Upper lobe of left lung (tissue), 6 donors: ENCODE measurements at places on chromosomes 11 and 22. TPM values are rescaled to one million over a fixed set of nuclear protein-coding genes. Genes with fewer than 3 reads are reported as not detected.

DNA sequence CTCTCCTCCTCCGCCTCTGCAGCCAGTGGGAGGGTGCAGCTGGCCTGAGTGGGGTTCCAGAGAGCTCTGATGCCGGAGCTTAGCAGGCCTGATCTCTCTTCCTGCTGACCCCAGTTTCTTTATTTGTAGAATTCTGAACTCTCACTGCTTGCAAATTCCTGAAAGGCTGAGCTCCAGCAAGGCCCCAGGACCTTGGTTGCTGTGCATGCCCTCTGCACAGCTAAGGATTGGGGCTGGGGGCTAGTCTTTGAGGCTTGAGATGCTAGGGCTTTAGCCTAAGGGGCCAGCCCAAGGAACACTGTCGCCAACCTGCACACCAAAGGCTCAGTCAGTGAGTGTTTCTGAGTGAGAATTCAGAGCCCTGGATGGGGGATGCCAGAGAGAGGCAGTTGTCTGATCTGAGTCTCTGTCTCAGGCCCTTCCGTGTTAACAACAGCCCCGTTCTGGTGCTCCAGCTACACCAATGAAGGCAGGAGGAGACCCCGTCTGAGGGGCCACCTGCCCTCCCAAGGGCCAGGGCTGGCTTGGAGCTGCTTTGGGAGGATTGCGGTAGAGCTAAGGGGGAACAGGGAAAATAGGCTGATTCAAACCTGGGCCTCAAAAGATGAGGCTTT lies 106.0 kb upstream of the LMO1 start:
- no peak for DNase-seq

DNA sequence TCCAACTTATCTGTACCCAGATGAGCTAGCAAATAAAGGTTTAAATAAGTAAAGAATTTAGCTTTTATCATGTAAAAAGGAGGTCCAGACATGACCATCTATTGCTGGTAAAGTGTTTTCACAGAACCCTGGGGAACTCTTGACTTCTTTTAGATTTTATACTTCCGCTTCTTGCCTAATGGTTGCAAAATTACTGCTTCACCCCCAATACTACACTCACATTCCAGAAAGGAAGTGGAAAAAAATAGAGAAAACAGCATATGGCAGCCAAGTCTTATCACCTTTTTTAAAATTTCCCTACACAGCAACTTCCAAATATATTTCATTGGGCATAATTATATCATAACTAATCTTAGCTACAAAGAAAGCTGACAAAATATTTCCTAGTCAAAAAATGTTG lies 12.1 kb downstream of the BBOX1 start:
- no peak for DNase-seq

DNA sequence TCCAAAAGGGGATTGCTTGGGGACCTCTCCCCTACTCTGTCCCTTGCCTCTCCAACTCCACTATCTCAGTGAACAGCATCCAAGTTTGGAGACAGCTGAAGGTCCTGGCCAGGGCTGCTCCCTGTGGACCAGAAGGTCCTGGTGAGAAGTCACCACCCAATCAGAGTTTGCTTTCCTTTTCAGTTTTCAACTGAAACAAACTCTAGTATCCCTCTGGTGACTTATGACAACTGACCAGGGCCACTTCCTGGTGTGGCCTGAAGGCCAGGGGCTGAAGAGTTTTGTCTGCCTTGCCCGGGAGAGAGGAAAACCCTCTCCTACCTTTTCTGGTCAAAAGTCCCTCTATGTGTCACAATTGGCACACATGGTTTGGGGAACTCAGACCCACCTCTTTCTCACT lies 5.1 kb downstream of the JAML start:
- no peak for DNase-seq

GRCh38 chr11:3203221-3204043 lies 15.2 kb downstream of the MRGPRG start:
- DNase-seq, result peak; percentile 78

DNA sequence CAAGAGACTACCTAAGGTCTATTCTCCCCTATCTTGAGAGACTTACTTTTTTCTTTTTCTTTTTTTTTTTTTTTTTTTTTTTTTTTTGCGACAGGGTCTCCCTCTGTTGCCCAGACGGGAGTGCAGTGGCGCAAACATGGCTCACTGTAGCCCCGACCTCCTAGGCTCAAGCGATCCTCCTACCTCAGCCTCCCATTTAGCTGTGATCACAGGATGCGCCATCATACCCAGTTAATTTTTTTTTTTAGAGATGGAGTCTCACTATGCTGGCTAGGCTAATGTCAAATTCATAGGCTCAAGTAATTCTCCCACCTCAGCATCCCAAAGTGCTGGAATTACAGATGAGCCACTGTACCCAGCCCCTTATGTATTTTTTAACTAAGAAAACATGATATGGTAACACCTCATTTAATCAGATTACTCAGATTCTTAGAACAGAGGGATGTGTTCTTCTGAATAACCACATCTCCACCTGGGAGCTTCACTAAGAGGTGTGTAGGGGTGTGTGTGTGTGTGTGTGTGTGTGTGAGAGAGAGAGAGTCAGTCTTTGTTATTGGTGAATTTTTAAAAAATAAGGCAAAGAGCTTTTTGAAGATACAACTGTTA lies 102.9 kb downstream of the USP35 start:
- DNase-seq, result no peak

DNA sequence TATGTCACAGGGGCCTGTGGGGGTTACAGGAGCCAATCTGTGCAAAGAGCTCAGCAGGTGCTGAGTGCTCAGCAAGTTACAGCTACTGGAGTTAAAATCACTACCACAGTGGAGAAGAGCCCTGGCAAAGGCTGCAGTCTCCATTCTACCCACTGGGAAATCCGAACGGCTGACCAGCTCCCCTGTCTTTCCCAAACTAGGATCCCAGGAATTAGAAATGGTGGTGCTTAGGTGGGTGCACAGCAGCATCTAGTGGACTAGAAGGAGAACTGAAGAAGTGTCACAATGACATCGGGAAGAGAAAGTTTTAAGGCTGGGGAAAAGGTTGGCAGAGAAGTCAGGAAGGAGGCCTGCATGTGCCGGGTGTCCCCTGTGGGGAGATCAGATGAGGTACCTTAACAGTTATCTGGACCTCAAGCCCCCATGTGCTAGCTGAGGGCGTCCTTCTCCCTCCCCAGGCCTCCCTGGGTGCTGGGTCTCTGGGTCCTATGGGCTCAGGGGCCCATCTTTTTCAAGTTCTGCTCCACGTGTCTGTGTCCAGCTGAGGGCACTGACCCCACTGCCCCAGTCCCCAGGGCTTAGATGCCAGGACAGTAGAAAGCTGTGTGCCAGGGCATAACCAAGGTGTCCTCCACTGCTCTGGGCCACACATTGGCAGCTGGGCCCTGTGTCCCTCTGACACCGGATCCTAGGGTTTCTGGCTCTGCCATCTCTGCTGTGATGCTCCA lies 1.9 kb downstream of the PIWIL3 start:
- DNase-seq, result no peak

- DNase-seq, result no peak
These were observed 328.2 kb downstream of the TTC28 start for GRCh38 chr22:28351476-28351875.

- DNase-seq, result no peak
These were observed 5.9 kb downstream of the TOM1 start for GRCh38 chr22:35305525-35306070.

DNA sequence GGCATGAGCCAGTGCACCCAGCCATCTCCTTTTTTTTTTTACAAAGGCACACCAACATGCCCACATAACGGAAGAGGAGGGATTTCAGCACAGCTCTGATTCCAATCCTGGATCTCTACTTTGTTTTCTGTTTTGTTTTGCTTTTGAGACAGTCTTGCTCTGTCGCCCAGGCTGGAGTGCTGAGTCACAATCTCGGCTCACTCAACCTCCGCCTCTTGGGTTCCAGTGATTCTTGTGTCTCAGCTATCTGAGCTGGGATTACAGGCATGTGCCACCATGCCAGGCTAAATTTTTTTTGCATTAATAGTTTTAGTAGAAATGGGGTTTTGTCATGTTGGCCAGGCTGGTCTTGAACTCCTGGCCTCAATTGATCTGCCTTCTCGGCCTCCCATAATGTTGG lies 28.1 kb downstream of the VSTM5 start:
- DNase-seq, result no peak

GRCh38 chr11:120945042-120945441 lies 78.9 kb upstream of the TBCEL start:
- no peak for DNase-seq

- no peak for DNase-seq
These were observed 5.5 kb upstream of the TECTA start for GRCh38 chr11:121095561-121095960.

GRCh38 chr11:11313426-11313825 lies 39.6 kb downstream of the CSNK2A3 start:
- no peak for DNase-seq

DNA sequence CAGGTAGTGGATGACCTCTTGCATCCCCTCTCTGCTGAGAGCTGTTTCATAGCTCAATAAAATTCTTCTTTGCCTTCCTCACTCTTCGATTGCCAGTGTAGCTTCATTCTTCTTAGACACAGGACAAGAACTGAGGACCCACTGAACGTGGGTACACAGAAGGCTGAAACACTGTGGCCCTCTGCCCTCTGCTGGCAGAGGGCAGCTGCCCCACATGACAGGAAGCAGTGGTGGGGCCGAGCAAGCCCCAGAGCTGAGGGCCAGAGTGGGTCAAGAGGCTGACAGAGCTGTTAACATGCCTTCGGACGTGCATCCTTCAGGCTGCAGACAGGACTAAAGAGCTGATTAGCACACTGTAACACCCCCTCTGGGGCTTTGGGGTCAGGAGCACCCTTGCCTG lies 15.6 kb downstream of the SMC1B start:
- DNase-seq, result no peak

- no peak for DNase-seq
These were observed 68.4 kb downstream of the CACNA1I start for GRCh38 chr22:39638958-39639357.

GRCh38 chr11:36266767-36267166 lies 22.5 kb downstream of the COMMD9 start:
- no peak for DNase-seq

- DNase-seq, result no peak
These were observed 257.1 kb downstream of the BUD13 start for GRCh38 chr11:116515664-116516184.

- DNase-seq, result peak; percentile 46
These were observed 1069.6 kb downstream of the BRD1 start for GRCh38 chr22:48757985-48758561.

DNA sequence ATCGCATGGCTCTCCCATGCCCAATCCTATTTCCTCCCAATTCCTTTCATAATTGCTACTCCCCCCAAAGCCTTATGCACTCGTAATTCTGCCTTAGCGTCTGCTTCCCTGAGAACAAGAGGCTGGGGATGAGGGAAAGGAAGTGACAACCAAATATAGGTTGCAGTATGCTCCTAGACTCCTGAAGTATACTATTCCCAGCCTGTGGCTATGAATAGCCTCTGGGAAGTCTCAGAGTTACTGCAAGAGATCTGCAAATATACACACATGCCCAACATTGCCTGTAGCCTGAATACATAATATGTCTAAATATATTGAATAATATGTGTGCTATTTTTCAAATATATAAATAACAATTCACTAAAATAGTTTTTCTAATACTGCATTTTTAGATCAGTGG lies 96.1 kb upstream of the CD44 start:
- no peak for DNase-seq

- no peak for DNase-seq
These were observed 202.6 kb downstream of the AASDHPPT start for GRCh38 chr11:106280036-106280435.

DNA sequence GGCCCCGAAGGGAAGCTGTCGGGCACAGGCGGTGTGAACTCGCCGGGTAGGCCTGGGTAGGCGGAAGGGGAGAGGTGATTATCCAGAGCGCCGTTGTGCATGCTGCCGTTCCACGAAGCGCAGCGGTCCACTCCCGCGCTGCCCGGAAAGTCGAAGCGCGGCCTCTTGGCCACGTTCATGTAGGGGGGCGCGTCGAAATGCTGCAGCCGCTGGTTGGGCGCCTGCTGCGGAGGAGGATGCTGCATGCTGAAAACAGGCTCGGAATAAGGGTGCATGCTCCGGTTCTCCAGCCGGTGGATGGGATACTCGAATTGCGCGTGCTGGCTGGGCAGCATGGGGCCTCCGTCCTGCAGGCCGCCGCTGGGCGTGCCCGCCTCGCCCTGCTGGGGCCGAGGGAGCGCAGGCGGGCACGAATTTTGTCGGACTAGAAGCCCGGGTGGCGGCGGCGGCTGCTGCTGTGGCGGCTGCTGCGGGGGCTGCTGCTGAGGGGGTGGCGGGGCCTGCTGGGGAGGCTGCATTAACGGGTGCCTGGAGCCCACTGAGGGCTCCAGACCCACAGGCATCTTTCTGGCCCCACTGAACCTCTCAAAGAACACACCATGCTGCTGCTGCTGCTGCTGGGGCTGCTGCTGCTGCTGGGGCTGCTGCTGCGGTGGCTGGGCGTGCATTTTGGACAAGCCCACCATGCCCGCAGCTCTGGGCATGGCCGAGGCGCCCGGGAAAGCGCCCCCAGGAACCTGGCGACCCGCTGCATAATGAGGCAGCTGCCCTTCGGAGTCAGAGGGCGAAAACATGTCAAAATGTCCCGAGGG lies 2.3 kb downstream of the MN1 start:
- DNase-seq, result no peak

- peak; percentile 80 for DNase-seq
These were observed 4.5 kb downstream of the LRRC75B start for GRCh38 chr22:24588381-24588756.

GRCh38 chr11:2342557-2342956 lies 34.6 kb upstream of the CD81 start:
- DNase-seq, result no peak

DNA sequence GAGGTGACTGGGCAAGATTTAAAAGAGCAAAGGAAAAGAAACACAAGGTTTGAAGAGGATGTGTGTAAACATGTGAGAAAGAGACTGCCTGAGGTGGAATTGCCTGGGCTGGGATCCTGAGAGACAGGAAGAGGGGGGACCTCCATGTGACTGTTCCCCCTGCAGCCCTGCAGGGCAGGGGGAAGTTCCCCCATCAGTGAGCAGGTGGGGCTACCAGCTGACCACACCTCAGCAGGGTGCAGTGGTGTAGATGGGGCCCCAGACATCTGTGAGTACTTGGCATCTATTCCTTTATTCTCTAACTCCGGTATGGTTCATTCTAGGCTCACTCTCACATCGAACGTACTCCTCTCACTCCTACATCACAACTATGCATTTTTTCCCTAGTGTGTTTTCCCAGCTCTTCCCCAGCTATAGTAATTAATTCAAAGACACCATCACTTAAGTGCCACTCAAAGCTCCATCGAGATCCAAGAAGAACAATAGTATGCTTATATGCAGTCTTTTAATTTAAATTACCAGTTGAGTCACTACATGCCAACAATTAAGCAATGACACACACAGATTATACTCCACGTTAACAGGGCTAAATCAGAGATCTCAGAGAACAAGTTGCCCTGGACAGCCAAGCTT lies 42.7 kb downstream of the LGR4 start:
- no peak for DNase-seq

GRCh38 chr11:44763121-44763820 lies 36.5 kb downstream of the TSPAN18 start:
- no peak for DNase-seq

The MS4A3 gene
- not detected for total RNA-seq

The CLMP gene
- 22.0 TPM for total RNA-seq

The PRG3 gene
- total RNA-seq, result not detected

The MPZL2 gene
- total RNA-seq, result 146 TPM

The SMIM35 gene
- total RNA-seq, result not detected

The CLDN5 gene
- total RNA-seq, result 235 TPM

The SYNGR1 gene
- total RNA-seq, result 2.0 TPM

The PMM1 gene
- total RNA-seq, result 226 TPM

The GRK3 gene
- 25.2 TPM for total RNA-seq

The NPAS4 gene
- not detected for total RNA-seq

The ZBTB3 gene
- total RNA-seq, result 15.3 TPM

The CCDC157 gene
- total RNA-seq, result 3.3 TPM

The TSKU gene
- 9.9 TPM for total RNA-seq
